ENCODE measurements at places on chromosomes 2 and 18.

GRCh38 chr2:16561676-16562075 lies 104.0 kb downstream of the CYRIA start:
- no peak for DNase-seq

DNA sequence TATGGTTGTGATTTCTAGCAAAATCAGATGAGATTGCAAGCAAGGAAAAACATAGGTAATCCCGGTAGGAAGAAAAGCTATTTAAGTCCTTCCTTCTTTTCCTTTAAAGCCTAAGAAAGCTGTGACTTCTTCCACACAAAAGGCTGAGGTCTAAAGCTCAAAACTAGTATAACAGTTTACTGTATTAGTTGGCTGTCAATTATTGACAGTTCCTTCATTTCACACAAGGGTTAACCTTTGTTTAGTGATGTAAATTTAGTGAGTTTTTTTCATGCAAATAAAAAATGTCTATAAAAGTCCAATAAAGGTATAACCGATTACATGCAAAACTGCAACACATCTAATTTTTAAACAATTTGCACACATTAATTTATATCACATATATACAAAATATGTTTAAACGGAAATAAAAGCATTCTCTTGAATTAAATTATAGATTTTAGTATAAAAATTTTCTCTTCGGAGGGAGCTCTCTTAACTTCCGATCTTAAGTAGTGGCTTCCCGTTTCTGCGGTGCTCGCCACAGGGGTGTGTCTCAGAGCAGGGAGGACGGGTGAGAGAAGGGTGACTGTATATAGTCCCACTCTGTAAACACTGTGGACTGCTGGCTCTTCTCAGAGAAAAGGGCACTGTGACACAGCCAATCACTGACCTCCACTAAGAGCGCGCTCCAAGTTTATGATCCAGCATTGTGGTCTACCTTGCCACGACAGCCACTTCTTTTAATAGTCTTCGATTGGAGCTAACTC lies 33.4 kb downstream of the TTR start:
- DNase-seq = no peak

DNA sequence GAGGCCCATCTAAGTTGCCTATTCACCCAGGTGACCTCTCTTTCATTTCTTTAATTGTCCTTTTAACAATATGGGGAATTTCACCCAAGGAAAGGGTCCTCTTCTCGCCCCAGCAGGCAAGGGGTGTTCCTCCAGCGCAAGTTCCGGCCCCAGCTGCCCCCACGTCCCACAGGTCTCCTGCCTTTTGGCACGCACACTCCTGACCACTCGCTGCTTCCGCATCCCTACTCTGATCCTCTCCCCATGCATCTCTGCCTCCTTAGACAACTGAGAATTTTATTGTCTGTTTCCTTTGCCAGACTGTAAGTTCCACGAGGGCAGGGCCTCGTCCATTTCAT lies 684 bp upstream of the ARPC2 start:
- no peak for DNase-seq

DNA sequence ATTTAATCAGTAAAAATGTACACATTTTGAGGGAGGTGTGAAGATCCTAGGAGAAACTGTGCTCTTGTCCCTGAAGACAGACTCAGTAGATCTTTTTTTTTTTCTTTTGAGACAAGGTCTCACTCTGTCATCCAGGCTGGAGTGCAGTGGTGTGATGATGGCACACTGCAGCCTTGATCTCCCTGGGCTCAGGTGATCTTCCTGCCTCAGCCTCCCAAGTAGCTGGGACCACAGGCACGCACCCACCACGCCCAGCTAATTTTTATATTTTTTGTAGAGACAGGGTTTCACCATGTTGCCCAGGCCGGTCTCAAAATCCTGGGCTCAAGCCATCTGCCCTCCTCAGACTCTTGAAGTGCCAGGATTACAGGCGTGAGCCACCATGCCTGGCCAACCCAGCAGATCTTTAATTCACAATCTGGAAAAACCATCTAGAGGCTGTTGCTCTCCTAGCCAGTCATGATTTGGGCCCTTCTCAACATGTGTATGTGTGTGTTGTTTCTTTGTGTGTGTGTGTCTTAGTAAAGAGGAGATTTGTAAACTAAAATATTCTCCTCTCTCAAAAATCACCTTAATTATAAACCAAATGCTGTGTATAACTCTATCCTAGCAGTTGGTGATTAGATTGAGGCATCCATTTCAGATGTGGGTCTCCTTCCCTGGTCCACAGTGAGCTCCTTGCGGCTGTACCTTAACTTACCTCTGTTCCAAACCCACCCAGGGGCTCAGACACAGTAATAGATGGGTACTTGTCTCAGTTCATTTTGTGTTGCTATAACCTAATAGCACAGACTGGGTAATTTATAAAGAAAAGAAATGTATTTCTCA lies 3.9 kb upstream of the MYCN start:
- no peak for DNase-seq

GRCh38 chr18:78080081-78080480 lies 830.4 kb downstream of the GALR1 start:
- no peak for DNase-seq

GRCh38 chr2:172195836-172196376 lies 93.2 kb upstream of the DLX2 start:
- no peak for DNase-seq

DNA sequence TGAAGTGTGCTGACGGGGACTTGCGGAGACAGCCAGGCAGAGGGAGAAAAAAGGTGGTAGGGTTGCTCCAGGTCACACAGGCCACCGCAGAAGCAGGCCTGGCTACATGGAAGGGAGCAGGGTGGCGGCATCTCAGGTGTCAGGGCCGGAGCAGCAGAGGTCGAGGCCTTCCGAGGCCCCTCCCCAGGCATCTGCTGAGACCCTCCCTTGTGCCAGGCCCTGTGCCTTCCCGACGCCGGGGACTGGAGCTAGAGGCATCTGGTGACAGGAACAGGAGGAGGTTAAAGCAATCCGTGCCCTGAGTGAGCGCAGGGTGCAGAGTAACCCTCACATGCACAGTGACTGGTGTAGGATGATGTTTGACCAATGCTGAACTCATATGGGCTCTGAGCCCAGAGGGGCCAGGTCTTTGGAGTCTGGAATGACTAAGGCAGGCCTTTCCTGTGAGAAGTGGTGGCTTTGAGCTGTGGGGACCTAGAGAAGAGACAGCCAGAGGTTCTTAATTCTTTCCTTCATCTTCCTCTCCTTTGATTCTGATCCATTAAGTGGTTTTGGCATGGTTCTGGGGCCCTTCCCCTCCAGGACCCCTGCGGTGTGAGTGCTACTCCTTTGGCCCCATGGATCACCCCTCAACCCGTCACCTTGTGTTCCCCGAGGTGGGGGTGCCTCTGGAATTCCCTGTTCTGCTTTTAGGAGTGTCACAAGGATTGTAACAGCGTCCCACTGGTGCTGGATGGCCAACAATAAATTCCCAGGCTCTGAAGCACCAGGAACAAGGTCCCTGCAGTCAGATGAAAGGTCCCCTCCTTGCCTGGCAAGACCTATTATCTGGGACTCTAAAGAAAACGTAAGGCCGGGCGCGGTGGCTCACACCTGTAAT lies 72.1 kb downstream of the KLHL29 start:
- no peak for DNase-seq

- DNase-seq = no peak
Measured at GRCh38 chr2:12619975-12620374, 96.8 kb upstream of the TRIB2 start.

DNA sequence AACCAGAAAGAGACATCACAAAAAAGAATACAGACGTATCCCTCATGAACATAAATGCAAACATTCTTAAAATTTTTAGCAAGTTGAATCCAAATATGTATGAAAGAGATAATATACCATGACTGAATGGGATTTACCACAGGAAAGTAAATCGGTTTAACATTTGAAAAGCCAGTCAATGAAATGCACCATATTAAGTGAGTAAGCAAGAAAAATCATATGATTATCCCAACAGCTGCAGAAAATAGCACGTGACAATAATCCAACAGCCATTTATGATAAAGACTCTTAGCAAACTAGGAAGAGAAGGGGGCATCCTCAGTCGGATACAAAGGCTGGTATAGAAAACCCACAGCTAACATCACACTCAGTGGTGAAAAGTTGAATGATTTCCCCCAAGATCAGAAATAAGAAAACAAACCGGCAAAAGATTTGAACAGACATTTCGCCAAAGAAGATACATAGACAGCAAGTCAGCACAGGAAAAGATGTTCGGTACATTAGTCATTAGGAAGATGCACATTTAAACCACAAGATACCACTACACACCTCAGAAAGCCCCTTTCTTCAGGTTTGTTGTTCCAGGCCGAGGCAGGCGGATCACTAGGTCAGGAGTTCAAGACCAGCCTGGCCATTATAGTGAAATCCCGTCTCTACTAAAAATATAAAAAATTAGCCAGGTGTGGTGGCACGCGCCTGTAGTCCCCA lies 144.3 kb downstream of the INHBB start:
- no peak for DNase-seq

DNA sequence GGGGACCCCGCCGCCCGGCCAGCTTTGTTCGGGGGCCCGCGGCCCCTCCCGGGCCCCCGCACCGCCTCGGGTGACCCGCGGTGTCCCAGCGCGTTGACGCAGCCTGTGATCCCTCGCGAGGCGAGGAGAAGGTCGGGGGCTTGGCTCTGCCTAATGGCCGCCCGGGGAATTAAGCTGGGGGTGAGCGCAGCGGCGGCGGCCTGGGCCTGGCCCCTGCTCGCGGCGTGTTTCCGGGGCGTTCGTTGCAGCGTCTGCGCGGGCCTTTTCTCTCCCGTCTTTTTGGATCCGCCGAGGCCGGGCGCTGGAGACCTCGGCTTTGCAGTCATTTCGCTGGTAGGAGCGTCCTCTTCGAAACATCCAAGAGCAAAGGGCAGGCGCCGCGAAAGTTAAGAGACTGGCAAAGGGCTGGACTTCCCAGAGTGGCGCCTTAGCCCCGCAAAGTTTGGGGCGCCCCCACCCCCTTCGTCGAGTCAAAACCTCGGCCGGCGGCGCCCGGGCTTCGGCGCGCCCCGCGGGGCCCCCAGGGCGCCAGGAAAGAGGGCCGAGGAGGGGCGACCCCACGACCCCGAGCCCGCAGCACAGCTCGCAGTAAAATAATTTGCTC lies 1.3 kb downstream of the SALL3 start:
- no peak for DNase-seq

- DNase-seq = no peak
Measured at GRCh38 chr2:71496156-71496770, 42.9 kb downstream of the DYSF start.

DNA sequence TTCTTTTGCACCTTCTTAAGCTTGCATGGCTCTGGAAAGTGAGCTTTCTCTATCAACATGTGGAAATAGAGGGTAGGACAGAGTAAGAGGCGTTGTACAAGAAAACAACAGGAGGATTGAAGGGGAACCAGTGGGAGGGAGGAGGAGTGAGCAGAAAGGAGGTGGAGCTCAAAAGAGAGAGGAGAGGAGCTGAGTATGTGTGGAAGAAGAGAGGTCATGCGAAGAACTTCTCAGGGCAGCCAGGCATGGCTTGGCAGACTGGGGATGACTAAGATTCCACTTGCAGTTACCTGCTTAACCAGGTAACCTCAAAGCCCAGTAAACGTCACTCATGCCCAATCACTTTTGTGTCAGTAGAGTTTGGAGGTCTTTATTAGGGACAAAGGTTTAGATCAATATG lies 105.1 kb downstream of the BCL2L11 start:
- no peak for DNase-seq

GRCh38 chr2:157929871-157930667 lies 53.9 kb upstream of the ACVR1 start:
- DNase-seq = no peak

DNA sequence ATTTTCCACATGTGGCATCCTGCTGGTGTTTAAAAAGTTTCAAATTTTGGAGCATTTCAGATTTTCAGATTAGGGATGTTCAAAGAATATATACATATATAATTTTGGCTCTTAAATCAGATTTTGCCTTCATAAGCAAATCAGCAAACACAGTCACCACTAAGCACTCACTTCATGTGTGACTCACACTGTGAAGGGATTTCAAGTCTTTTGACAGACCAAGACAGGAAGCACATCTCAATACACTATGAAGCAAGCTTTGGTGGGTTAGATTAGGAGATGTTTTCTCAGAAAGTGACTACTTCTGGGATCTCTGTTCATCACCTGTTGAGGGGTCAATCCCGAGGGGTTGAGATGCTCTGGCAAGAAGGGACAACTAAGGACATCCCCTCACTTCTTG lies 227.8 kb upstream of the RBBP8 start:
- DNase-seq = no peak

GRCh38 chr18:56481751-56482150 lies 156.6 kb downstream of the TXNL1 start:
- no peak for DNase-seq

- no peak for DNase-seq
Measured at GRCh38 chr2:11567631-11568031, 33.8 kb downstream of the GREB1 start.

GRCh38 chr2:29834624-29835023 lies 86.8 kb downstream of the ALK start:
- no peak for DNase-seq

- no peak for DNase-seq
Measured at GRCh38 chr2:227191367-227191766, 26.9 kb downstream of the COL4A3 start.

GRCh38 chr2:21920721-21921120 lies 797.0 kb downstream of the TDRD15 start:
- DNase-seq = no peak

DNA sequence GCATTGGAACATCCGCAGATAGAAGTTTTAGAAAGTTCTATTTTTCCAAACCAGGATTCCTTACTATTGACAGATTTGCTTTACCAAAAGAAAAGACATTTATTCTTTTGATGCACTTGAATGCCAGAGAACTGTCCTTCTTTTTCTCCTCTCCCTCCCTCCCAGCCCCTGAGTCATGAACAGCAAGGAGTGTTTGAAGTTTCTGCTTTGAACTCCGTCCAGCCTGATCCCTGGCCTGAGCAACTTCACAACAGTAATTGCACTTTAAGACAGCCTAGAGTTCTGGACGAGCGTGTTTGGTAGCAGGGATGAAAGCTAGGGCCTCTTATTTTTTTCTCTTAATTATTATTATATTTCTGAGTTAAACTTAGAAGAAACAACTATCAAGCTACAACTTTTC lies 33.6 kb downstream of the APCDD1 start:
- DNase-seq = no peak

DNA sequence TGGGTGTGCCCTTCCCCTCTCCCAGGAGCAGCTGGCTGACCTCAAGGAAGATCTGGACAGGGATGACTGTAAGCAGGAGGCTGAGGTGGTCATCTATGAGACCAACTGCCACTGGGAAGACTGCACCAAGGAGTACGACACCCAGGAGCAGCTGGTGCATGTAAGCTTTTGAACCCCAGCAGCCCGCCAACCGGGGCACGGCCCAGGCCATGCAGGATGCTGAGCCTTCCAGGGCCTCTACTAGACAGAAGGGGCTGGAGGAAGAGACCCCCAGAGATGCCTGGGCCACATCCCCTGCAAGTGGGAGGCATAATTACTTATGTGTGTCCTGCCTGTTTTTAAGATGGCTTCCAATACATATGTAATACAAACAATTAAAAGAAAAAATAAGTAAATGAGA lies 239.3 kb downstream of the GLI2 start:
- DNase-seq = no peak

- DNase-seq = peak; percentile 13
Measured at GRCh38 chr2:241804326-241805229, 4.4 kb upstream of the NEU4 start.

GRCh38 chr18:48034651-48035555 lies 104.4 kb upstream of the SMAD2 start:
- DNase-seq = no peak
